CD4-positive, alpha-beta memory T cell (primary cell): ENCODE measurements at places on chromosomes 7 and 10. TPM values are rescaled to one million over a fixed set of nuclear protein-coding genes. Genes with fewer than 3 reads are reported as not detected.

Gene EPHB6
- total RNA-seq, result 65.0 TPM

Gene PPP3CB
- 48.1 TPM for total RNA-seq

Gene CDH23
- total RNA-seq, result 5.2 TPM

Gene PTEN
- 78.7 TPM for total RNA-seq

Gene AKR1C1
- 1.9 TPM for total RNA-seq

Gene AMZ1
- 2.0 TPM for total RNA-seq

Gene NRCAM
- 0.41 TPM for total RNA-seq

Gene PRRT4
- total RNA-seq, result 0.52 TPM

Gene OPALIN
- not detected for total RNA-seq

Gene SH2D4B
- total RNA-seq, result 0.17 TPM

Gene GDF10
- total RNA-seq, result 1.3 TPM

Gene TMEM270
- not detected for total RNA-seq

Gene LRRD1
- total RNA-seq, result not detected

Gene VPS37D
- not detected for total RNA-seq

Gene NEUROD6
- total RNA-seq, result not detected

Gene WEE2
- not detected for total RNA-seq

Gene IL6
- not detected for total RNA-seq

Gene VENTX
- not detected for total RNA-seq

Gene NPY4R
- total RNA-seq, result not detected

Gene TRIM50
- not detected for total RNA-seq

Gene HYAL4
- not detected for total RNA-seq

Gene HYCC1
- 16.2 TPM for total RNA-seq

Gene ZNF273
- 8.9 TPM for total RNA-seq

Gene PGAM2
- 1.1 TPM for total RNA-seq

Gene TMEM236
- 0.17 TPM for total RNA-seq

Gene LHPP
- total RNA-seq, result 18.3 TPM
